Right atrium auricular region (tissue), 2 donors: ENCODE measurements at places on chromosomes 2 and 18.

DNA sequence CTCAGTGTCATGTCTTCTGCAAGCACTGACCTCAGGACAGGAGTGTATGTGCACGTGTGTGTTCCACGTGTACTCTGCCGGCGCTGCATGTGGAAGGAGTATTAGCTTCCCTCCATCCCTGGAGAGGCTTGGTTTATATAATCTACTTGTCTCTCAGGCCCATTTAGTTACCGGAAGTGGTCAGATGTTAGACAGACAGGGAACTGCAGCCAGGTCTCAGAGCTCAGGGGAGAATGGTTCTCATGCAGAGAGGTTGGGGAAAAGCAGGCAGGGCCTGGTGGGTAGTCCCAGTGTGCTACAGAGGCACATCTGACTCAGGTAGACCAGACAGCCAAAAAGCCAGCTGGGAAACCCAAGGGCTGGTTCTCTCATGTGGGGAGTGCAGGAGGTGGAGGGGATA is 167.9 kb downstream of the CTIF start:
- no peak overlapping the region for H3K4me3 ChIP-seq
- no peak overlapping the region for H3K27ac ChIP-seq
- no peaks in the 10 kb centered on the region for H3K27me3 ChIP-seq
- no peaks in the 10 kb centered on the region for H3K36me3 ChIP-seq
- no peak for DNase-seq

DNA sequence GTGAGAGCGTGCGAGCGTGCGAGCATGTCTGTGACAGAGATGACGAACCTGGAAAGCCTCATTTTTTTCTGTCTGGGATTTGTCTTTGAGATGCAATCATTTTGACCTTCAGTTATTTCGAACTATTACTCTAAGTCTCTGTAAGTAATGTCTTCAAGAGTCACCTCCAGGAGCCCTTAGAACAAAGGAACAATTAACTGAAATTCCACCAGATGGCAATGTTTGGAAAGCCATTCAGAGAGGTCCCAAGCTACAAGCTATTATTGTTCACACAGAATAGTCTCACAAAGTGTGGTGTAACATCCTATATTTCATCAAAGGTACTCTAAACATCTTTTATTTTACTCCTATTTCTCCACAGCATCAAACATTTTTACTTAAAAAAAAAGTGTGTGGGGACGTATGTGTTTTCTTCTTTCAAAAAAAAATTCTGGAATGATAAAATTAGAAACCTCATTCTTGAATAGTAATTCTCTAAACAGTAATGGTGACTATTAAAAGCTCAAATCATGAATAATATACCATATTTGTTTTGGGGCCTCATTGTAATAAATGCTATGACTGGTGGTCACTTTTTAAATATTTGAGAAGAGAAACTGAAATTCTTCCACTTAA is 35.1 kb upstream of the MAPRE2 start:
- H3K27ac ChIP-seq, result no peak overlapping the region
- H3K4me3 ChIP-seq, result no peak overlapping the region
- H3K36me3 ChIP-seq, result no peaks in the 10 kb centered on the region
- H3K4me1 ChIP-seq, result no peaks in the 10 kb centered on the region
- DNase-seq, result no peak

- H3K4me1 ChIP-seq, result no peaks in the 10 kb centered on the region
- no peaks in the 10 kb centered on the region for H3K27me3 ChIP-seq
- DNase-seq, result no peak
- no peaks in the 10 kb centered on the region for H3K36me3 ChIP-seq
- H3K4me3 ChIP-seq, result no peak overlapping the region
Observed at GRCh38 chr18:70489986-70490933, 201.4 kb downstream of the SOCS6 start.

DNA sequence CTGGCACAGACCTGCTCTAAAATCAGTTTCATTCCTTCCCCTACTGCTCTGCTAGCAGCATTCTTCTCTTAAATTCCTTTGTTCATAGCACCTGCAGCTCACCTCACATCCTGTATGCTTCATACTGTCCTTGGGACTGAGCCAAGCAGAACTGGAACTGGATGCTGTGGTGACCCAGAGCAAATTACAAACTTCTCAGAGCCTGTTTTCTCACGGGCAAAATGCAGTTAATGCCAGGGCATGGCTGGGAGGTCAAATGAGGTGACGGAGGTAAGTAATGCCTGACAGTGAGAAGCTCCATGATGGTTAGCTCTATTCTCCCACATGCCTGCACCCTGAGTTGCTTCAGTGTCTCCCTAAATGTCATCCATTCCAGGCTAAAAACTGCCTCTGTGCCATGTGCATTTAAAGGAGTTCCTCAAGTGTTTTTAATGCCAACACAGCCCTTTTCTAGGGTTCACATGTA is 29.7 kb downstream of the C2orf42 start:
- no peaks in the 10 kb centered on the region for H3K27me3 ChIP-seq
- peaks cover 55% of the 10 kb centered on the region for H3K36me3 ChIP-seq
- H3K27ac ChIP-seq, result no peak overlapping the region
- DNase-seq, result no peak
- H3K4me3 ChIP-seq, result no peak overlapping the region

- no peaks in the 10 kb centered on the region for H3K4me1 ChIP-seq
- no peaks in the 10 kb centered on the region for H3K27me3 ChIP-seq
- H3K4me3 ChIP-seq, result no peak overlapping the region
Observed at GRCh38 chr2:23537991-23538390, 153.0 kb downstream of the KLHL29 start.

DNA sequence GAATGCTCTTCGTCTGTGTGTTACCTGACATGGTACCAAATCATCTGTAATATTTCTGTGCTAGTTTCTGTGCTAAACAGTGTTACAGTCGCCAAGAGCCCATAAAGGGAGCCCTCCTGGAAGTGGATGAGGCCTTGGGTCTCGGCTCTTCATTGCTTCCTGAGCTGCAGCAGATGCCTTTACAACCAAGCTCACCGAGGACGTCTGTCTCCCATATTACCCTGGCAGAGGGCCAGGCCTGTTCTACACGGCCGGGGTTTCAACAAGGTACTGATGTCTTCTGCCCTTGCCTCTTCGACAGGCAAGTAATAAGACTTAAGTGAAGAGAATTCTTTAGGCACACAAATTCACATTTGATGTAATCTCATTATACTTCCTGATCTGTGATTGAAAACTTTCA is 16.8 kb downstream of the RPL31 start:
- H3K4me3 ChIP-seq, result no peak overlapping the region
- no peak for DNase-seq
- H3K36me3 ChIP-seq, result peaks cover 53% of the 10 kb centered on the region

GRCh38 chr2:1655461-1655860 is 88.9 kb downstream of the PXDN start:
- DNase-seq, result no peak
- H3K4me1 ChIP-seq, result peaks cover 35% of the 10 kb centered on the region
